ENCODE measurements at places on chromosomes 5 and 9.

DNA sequence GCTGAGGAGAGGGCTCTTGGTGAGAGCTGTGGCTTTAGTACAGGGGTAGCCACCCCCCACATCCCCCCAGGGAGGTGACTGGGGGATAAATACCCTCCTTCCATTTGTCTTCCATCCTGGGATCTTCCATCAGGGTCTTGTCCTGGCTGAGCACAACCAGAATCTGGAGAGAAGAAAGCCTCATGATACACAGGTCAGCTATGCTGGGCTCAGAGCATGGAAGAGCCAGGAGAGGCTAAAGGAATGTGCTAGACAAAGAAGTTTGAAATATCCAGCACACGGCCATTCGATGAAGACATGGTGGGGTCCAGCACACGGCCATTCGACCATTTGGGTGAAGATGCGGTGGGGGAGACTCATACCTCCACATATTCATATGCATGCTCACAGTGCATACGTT is 30.0 kb downstream of the ROPN1L start:
- DNase-seq, result no peak

GRCh38 chr5:103260951-103261350 is 2.4 kb downstream of the MACIR start:
- DNase-seq, result no peak

- no peak for DNase-seq
Measured at GRCh38 chr5:67963789-67964519, 251.6 kb upstream of the PIK3R1 start.

DNA sequence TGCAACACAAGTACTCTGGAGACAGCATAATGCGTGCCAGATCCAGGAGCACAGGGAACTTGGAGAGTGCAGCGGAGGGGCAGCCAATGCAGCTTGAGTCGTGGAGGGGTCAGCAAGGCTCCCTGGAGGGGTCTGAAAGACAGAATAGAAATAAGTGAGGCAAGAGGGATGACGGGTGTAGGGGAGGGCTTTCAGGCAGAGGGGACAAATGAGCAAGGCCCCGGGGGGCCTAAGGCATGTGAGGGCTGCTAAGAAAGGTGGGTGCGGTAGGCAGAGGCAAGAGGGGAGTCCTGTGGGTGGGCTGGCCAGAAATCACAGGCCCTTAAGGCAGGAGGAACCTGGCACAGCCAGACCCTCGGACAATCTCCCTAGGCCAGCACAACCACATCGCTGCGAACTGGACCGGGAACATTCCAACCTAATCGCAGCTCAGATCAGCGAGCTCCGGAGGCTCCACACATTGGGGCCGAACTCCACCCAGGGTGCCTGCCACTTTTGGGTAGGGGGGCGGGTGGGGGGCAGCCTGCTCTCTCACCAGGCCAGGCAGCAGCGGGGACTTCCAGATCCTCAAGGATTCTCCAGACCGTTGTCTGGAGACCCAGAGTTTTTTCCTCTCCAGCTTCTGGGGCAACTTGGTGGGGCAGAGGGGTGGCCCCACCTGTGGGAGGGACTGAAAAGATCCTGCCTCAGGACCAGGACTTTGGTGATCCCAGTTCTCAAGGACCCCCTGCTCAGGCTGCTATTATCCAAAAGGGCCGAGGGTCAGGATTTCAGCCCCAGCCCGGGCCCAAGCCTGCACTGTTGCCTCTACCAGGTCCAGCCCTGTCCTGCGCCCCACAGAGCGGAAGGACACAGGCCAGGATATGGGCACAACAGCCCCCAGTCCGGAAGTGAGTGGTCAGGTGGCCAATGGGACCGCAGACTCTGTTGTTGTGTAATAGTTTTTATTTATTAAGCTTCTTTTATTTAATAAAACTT is 22.7 kb upstream of the CYSTM1 start:
- DNase-seq, result no peak
